Fibroblast of villous mesenchyme (primary cell): ENCODE measurements at places on chromosomes 3 and 15. TPM values are rescaled to one million over a fixed set of nuclear protein-coding genes. Genes with fewer than 3 reads are reported as not detected.

Gene SOX14
- total RNA-seq, result not detected in 2 replicates

Gene ACTC1
- under 0.01 and 0.64 TPM in 2 replicates for total RNA-seq

Gene GOLGA8T
- under 0.01 TPM in 1 of 2 replicates, not detected in the other for total RNA-seq

Gene GCNT3
- total RNA-seq, result under 0.01 TPM in 2 replicates

Gene TMEM158
- 22.9 and 46.7 TPM in 2 replicates for total RNA-seq

Gene LRRC49
- 10.3 and 14.2 TPM in 2 replicates for total RNA-seq
